ENCODE measurements at places on chromosomes 2 and 18. TPM values are rescaled to one million over a fixed set of nuclear protein-coding genes. Genes with fewer than 3 reads are reported as not detected.

The LBX2 gene
- not detected for polyA plus RNA-seq

The MDH1B gene
- polyA plus RNA-seq = not detected

The NT5C1B gene
- 0.46 TPM for polyA plus RNA-seq

The DOK6 gene
- polyA plus RNA-seq = not detected

The RAB6D gene
- polyA plus RNA-seq = not detected

All from CD4-positive, CD25-positive, alpha-beta regulatory T cell (primary cell).